Stimulated activated CD4-positive, alpha-beta T cell treated with anti-CD3 and anti-CD28 coated beads, Interleukin-1b, Interleukin-23, amount 100 ng/mL, for 4 hours (primary cell): ENCODE measurements at places on chromosomes 2 and 18.

GRCh38 chr2:203673933-203674332, 32.5 kb upstream of the CD28 start:
- DNase-seq: no peak

DNA sequence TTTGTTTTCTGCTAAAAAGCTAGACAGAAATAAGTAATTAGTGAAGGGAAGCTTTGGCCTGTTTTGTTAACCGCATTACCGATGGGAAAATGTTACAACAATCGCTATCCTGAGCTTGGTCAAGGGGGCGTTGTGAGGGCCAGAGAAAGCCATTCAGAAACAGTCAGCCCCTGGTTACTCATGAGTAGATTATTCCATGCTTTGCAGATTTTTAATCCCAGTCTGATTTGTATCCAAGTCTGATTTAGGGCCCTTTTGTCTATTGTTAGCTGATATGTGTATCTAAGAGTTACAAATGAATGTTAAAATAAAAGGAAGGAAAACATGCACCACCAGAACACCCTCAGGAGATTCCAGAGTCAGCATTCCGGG, 99.1 kb downstream of the PRPF40A start:
- no peak for DNase-seq

- no peak for DNase-seq
Measured at GRCh38 chr2:96143848-96144480, 1.3 kb downstream of the DUSP2 start.

DNA sequence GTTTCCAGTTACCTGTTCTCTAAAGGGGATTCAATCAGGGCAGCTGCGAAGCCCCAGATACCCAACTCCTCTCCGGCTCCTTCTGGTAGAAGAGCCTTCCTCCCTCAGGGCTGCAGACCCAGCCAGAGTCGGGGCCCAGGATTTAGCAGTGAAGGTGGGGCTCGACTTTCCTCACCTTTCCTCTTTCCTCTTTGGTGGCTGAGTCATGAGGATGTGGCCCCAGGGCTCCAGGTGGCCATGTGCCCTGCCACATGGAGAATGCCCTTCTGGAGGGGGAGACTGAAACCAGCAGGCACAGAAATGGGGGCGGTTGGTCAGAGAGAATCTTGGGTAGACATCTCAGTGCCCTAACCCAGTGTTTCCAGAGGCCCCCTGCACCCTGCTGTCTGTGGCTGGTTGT, 402.6 kb downstream of the NBAS start:
- no peak for DNase-seq

DNA sequence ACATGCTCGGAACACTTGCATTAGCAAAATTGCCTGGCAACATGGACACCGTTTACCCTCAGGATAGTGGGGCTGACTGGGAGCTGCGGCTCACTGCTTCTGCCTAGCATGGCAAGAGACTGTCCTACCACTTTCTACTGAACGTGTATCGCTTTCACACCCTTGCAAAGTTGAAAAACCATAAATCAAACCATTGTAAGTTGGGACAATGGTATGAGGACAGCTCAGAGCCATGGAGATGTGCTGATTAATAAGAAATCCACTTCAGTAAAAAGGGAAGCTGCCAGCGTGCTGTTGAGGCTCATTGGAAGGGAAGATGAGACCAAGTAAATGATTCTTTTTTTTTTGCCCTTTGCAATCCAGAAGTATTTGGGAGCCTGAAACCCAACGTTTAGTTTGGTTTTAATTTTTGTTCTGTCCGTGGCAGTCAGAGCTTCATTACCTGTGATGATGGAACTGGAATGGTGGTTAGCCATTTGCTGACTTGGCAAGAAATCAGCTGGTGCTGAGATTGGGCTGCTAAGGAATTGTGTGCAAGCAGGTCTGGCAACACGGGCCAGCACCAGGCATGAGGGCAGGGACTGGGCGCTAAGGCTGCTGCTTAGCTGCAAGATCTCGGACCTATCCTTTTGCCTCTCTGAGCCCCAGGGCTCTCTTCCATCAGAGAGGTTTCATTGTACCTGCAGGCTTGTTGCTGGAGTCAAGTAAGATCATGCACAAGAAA, 75.5 kb upstream of the HS6ST1 start:
- DNase-seq: no peak

- no peak for DNase-seq
Measured at GRCh38 chr2:229925201-229925600, 2.9 kb downstream of the FBXO36 start.

DNA sequence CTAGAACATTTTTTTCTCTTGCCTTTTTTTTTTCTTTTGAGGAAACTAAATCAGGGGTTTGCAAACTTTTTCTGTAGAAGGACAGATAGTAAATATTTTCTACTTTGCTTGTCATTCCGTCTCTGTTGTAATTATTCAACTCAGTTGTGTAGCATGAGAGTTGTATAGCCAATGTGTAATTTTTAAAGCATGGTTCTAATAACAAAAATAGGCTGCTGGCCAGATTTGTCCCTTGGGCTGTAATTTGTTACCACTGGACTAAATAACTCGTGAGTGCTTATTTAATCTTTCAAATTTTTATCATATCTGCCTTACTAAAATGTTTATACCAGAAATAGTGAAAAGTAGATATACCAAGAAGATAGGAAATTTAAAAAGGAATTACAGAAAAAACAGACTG, 43.0 kb downstream of the CCDC148 start:
- no peak for DNase-seq

GRCh38 chr18:62493033-62493862, 29.6 kb upstream of the ZCCHC2 start:
- DNase-seq: no peak

GRCh38 chr2:148593421-148593820, 51.1 kb upstream of the EPC2 start:
- DNase-seq: no peak

DNA sequence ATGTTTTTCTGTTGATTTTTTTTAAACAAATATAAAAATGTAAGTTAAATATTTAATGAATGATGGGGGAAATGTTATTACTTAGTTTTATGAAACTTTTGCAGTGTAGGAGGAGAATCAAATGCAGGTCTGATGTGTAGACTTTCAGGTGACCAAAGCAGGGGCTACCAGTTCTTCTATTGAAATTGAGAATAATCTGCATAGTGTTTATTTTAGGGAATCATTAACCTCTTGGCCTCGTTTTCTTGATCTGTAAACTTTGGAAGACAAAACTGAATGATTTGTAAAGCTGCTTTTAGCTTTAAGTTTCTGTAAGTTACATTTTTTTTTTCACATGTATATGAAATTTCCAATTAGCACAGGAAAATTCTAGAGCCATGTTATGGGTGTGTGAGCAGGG, 99.2 kb downstream of the R3HDM1 start:
- no peak for DNase-seq

DNA sequence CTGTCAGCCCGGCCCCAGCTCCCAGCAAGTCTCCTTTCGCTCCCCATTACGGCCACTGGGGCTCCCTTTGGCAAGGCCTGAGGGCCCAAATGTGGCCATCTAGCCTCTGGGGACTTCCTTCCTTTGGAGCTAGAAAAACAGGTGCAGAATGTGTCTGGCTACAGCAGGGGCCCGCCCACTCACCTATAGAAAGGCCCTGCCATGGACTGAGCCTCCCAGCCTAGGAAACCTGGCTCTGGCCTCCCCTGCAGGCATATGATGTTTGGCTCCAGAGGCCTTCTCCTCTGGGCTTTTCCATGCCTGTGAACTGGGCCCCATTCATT, 55.3 kb upstream of the ALPP start:
- no peak for DNase-seq

GRCh38 chr2:72917138-72917876, at the start of gene EMX1:
Gene EMX1 (plus strand): TSS chr2:72917519. CDS start chr2:72917853, 334 bp downstream.
- no peak for DNase-seq

DNA sequence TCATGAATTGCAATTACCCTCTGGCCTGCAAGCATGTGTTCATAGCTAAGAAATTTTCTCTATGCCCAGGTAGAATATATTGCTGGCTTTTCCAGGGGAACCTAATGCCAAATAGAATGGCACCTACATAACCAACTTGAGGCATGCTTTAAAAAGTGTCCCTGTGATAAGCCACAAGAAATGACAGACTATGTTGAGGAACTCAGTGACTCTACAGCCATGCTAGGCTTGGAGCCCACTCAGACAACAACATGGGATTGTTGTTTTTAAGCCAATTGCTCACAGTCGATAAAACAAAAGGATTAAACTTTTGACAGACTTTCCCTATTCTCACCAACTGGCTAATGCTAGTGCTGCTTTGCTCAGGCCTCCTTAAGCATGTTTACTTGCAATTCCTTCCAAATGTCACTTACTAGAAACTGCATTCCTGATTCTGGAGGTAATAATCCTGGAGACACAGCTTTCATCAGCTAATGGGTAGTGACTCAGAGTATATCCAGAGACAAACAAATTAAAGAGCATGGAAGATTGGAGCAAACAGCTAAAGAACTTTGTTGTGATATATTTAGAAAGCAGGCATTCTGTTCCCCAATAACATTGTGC, 249.0 kb downstream of the SLC8A1 start:
- DNase-seq: no peak

DNA sequence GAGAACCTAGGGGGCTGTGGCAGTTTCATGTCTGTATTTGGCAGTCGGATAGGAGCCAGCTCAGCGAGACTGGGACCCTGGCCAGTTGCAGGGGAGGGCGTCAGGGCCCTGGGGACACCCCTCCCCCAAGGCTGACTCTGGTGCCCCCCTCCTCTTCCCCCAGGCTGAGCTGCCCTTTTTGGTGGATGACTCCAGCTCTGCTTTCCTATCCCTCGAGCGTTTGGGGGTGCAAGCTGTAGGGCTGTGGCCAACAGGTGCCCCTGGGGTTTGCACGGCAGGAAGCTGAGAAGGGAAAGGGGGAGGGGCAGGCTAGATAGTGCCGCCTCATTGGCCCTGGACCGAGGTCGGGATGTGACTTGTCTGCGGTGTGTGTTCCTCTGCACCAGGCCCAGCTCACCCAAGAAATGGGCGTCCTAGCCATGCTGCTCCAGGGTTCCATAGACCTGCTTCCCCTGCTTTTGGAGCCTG, 26.4 kb downstream of the SPEG start:
- DNase-seq: no peak

DNA sequence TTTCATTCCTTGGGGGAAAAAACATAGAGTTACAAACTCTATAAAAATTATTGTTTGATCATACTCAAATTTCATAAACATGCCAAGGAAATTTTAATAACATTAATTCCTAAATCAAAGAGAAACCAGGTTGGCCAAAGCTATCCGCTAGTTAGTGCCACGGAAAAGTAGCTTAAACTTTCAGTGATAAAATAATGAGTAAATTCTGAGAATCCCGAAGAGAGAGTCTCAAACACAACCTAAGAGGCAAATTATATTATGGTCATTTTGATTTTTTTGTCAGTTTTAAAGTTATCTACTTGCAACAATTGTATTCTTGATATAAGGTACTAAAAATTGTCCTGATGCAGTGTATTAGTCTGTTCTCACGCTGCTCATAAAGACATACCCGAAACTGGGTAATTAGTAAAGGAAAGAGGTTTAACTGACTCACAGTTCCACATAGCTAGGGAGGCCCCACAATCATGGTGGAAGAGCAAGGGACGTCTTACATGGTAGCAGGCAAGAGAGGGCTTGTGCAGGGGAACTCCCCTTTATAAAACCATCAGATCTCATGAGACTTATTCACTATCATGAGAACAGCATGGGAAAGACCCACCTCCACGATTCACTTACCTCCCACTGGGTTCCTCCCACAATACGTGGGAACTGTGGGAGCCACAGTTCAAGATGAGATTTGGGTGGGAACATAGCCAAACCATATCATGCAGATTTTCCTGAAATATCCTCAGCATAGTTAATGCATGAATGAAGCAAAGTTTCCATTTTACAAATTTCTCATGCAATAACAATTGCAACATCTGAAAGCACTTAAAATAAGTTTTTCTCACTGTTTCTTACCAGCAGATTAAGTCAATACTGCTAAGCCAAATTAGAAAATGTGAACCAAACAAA, 205.9 kb upstream of the STK17B start:
- DNase-seq: no peak

DNA sequence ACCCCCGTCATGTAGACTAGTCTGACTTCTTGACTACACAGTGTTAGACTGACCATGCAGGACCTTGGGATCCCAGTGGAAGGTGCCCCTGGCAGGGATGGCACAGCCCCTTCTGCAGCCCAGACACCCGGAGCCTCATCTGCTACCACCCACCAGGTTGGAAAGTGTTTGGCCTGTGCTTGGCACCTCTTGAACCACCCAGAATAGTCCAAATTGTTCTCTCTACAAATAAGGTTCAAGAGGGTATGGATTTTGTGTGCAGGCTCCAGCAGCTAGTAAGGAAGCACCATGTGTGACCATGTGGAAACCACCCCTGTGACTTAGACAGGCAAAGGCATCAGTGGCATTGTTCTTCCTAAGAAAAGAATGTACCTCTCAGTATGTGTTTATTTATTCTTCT, 18.4 kb downstream of the L3MBTL4 start:
- DNase-seq: no peak

DNA sequence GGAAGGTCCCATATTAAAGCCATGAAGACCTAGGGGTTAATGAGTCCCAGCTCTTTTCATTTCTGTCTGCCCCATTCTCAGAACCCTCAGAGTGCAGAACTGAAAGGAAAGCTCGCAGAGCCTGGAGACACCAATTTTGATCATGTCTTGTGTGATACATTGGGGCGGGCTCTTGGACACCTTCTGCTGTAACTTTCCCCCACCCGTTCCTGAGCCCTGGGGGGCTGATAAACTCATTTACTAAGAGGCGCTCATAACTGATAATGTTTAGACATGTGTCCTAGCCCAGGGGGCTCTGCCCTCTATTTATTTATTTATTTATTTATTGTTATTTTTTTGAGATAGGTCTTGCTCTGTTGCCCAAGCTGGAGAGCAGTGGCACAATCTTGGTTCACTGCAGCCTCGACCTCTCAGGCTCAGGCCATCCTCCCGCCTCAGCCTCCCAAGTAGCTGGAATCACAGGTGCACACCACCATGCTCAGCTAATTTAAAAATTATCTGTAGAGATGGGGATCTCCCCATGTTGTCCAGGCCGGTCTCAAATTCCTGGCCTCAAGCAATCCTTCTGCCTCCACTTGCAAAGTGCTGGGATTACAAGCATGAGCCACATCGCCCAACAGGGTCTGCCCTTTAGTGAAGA, 72.4 kb upstream of the HAAO start:
- DNase-seq: no peak

- no peak for DNase-seq
Measured at GRCh38 chr2:15146960-15147359, 414.2 kb downstream of the NBAS start.

DNA sequence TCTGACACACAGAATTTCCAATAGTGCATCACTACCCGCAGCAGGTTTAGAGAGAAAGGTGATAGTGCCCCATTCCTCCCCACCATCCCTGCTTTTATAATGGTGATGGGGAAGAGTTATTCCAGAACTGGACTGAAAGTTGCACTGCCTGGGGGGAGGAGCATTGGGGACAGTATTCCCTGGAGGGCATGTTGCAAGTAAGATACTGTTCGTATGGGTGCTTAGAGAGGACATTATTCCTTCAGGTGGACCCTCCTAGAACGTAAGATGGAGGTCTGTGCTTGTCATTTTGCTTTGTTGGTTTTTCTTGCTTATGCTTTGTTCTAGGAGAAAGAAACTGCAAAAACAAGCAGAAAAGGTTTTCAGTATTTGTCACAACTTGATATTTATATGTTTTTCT, 23.7 kb downstream of the MRPS9 start:
- no peak for DNase-seq

- DNase-seq: no peak
Measured at GRCh38 chr2:178630581-178630980, 150.3 kb downstream of the PLEKHA3 start.
